EL (cell line): ENCODE measurements at places on chromosomes 5 and 9.
A peak's percentile ranks its signal among the peaks of the same experiment; 100 is the strongest.

DNA sequence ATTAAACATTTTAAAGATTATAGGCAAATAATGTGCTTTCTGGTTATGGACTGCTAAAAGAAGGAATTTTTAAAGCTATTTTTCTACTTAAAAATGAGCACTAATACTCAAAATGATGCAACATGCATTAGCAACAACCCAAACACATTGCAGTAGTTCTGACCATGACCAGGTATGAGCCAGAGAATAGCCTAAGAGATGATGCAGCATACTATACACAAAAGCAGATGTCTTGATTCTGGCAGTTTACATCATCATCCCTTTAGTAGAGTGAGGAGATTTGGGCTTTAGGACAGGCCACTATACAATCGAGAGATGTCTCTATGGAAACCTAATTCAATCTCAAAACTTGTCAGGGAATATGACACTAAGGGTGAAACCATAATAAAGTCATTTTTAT is 307.1 kb downstream of the PRR16 start:
- DNase-seq: no peak

DNA sequence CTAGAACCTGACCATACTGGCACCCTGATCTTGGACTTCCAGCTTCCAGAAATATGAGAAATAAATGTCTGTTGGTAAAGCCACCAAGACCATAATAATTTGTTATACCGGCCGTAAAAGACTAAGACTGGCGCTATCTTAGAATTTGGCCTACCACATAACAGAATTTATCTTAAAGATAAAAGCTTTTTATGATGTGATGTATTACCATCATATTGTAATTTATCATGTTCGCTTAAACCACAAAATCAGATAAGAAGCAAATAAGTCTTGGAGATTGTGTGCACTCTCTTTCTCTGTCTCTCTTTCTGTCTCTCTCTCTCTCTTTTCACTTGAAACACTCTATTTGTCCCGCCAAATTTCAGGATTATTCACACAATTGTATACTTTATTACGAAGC is 35.6 kb downstream of the FST start:
- DNase-seq: no peak

GRCh38 chr5:119966028-119966427 is 336.7 kb downstream of the FAM170A start:
- no peak for DNase-seq

- peak; percentile 71 for DNase-seq
Observed at GRCh38 chr5:55604611-55605067, 69.9 kb upstream of the PLPP1 start.

DNA sequence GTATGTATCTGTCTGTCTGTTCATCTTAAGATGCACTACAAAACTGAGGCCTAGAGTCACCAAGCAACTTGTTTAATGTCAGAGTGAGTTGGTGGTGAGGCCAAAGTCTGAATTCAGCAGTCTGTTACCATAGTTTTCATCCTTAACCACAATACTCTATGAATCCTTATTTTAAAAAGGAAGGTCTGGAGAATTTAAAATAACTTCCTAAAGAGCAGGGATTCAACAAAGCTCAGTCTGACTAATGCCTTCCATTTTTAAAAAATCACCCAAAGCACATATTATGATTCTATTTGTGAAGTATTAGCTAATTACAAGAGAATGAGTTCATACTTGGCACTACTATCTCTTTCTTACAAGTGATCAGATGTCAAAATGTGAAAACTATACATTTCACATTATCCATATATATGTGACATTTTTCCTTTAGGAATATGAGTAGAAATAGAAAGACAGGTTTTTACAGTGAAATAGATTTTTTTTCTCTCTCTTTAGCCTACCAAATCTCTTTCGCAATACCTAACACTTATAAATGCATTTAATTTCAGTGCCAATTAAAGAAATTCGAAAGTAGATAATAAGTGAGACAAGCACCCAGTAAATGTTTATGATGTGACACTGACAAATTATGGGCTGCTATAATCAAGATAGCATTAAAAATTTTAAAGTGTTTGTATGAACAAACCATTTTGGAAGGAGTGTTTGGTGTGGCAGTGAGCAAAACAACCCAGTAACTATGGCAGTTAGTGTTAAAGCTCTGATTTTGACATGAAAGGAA is 102.3 kb upstream of the CDKN2B start:
- peak; percentile 29 for DNase-seq

GRCh38 chr9:97845130-97845529 is 7.9 kb upstream of the FOXE1 start:
- peak; percentile 71 for DNase-seq

DNA sequence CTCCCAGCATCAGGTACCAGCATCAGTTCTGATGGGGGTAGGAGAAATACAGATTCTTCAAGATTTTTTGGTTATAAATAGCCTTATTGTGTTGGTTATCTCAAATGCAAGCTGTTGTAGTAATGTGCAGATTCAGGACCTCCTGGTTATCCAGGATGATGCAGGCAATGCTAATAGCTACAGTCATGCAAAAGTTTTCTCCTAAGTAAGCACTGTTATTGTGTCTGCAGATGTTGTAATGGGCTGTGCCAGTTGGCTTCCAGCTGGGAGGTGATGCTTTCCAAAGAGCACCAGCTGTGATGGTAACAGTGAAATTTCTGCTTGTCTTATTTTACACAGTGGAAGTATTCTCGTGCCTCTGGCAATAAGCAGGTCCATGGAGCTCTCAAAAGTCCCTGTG is 719.2 kb upstream of the CTNND2 start:
- DNase-seq: no peak

GRCh38 chr9:109440117-109440515 is 58.0 kb downstream of the PTPN3 start:
- no peak for DNase-seq

- no peak for DNase-seq
Observed at GRCh38 chr5:74015716-74016115, 389.7 kb downstream of the ARHGEF28 start.

- no peak for DNase-seq
Observed at GRCh38 chr5:131139321-131139720, 25.7 kb downstream of the HINT1 start.

DNA sequence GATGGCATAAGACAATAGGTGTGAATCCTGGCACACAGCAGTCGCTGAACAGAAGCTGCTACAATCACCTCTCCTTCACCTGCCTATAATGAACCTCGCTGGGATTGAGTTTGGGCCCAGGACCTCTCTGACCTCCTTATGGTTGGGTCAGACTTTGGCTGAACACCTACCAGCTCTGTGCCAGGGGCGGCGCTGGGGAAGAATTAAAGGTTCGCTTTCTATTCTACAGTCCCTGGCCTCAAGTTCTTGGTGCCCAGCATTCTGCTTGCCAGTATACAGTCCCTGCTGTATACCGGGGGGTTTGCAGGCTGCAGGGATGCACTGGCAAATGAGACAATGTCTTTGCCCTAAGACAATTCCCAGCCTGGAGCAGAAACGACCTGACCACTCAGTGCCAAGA is 895 bp upstream of the STRBP start:
- DNase-seq: no peak

GRCh38 chr5:81986126-81986525 is 14.3 kb downstream of the ATG10 start:
- DNase-seq: peak; percentile 7

DNA sequence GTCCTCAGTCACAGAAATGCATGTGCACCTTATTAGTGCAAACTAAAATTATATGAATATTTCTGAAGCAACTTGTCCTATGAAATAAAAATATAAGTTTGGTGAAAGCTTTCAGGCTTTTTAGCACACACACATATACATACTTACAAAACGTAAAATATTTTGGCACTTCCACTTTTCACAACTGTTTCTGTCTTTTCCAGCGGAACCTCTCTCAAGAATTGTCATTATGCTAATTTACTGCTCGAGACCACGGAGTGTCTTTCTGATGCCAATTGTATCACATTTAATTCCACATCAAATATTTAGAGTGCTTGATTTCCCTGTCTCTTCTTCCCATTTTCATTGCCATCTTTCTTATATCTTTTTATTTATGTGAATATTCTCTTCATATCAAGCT is 100.4 kb downstream of the MEF2C start:
- DNase-seq: no peak

- no peak for DNase-seq
Observed at GRCh38 chr5:55313870-55314617, 6.3 kb downstream of the MTREX start.

GRCh38 chr5:32526810-32527209 is 58.5 kb upstream of the SUB1 start:
- no peak for DNase-seq

DNA sequence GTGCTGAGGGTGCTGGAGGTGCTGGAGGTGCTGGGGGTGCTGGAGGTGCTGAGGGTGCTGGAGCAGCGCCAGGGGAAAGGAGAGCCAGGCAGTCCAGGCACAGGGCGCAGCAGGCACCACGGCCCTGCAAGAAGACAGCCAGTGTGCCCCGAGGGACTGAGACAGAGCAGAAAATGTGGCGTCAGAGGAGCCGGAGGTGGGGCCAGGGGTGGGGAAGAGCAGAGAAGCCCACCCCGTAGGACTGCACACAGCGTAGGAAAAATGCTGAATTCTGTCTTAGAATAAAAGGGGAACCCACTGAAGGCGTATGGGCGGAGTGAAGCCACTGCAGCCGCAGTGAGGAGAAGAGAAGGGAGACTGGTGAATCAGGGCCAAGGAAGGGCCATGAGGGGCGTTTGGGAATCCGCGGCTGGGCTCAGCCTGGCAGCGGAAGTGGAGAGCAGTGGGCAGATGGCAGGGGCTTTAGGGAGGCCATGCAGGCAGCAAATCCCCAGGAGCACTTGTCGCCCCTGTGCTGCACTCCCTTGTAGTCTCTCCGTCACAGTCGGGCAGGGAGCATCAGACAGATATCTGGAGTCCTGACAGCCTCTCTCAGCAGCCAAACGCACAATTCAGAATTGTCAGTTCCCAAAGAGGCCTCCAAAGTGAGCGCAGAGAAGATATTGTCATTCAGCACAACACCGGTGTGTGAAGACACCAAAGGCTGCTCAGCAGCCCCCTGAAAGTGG is 35.9 kb upstream of the LECT2 start:
- DNase-seq: no peak

- DNase-seq: no peak
Observed at GRCh38 chr5:5615569-5615968, 193.1 kb downstream of the ICE1 start.

DNA sequence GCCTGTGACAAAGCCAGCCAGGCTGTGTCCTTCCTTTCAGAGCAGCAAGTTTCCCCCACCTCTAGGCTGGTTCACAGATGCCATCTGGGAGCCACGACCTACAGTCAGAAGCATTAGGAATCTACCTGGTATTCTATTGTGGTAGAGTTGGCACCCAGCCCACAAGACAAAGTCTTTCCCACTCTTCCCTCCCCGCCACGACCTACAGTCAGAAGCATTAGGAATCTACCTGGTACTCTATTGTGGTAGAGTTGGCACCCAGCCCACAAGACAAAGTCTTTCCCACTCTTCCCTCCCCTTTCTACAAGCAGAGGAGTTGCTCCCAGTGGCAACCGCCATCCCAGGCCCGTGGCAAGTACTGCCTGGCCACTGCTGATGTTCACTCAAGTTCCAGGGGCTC is 157.8 kb upstream of the TNC start:
- no peak for DNase-seq

DNA sequence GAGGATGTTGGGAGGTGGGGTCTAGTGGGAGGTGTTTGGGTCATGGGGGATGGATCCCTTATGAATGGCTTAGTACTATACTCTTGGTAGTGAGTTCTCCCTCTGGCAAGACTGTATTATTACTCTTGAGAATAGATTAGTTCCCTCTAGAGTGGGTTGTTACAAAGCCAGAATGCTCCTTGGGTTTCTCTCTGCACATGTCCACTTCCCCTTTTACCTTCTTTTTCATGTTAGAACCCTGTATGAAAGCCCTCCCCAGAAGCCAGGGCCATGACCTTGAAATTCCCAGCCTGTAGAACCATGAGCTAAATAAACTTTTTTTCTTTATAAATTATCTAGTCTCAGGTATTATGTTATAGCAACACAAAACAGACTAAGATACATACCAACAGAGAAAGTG is 31.1 kb downstream of the SLC24A2 start:
- no peak for DNase-seq

- DNase-seq: no peak
Observed at GRCh38 chr5:127839072-127839471, 135.9 kb downstream of the CCDC192 start.

- no peak for DNase-seq
Observed at GRCh38 chr5:10577371-10578292, 13.8 kb downstream of the ANKRD33B start.

- DNase-seq: no peak
Observed at GRCh38 chr9:89225991-89226471, 47.4 kb upstream of the SHC3 start.

DNA sequence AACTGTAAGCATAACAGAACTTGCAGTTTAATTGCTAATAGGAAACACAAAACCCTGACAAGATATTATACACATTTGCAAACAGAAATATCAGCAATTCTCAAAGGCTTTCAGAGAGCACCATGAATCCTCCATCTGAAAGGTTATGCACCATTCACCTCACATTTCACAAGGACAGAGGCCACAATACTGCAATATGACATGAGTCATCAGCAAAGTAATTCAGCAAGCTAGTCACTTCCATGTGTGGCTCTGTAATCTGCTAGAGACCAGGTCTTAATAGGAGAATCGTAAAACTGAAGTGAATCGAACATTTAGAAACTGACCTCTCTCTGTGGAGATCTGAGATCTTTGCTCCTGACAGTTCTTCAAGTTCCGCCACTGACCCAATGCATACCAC is 28.3 kb downstream of the IARS1 start:
- peak; percentile 49 for DNase-seq

- no peak for DNase-seq
Observed at GRCh38 chr9:21864505-21864904, 62.1 kb downstream of the MTAP start.

DNA sequence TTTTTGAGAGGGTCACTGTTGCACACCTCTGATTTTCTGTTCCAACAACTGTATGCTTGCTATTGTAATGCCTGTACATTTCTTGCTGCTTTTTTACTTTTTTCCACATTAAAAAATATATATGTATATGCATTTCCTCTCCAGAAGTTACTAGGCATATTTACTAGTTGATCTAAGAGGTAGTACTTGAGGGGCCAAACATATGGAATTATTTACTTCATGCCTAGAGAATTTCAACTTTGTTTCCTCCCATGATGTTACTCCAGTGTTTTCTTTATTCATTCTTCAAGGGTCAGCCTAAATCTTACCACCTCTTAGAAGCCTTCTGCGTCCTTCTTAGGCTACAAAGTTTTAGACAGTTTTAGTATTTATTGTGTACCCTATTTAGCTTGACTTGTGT is 122.7 kb downstream of the NMUR2 start:
- no peak for DNase-seq

DNA sequence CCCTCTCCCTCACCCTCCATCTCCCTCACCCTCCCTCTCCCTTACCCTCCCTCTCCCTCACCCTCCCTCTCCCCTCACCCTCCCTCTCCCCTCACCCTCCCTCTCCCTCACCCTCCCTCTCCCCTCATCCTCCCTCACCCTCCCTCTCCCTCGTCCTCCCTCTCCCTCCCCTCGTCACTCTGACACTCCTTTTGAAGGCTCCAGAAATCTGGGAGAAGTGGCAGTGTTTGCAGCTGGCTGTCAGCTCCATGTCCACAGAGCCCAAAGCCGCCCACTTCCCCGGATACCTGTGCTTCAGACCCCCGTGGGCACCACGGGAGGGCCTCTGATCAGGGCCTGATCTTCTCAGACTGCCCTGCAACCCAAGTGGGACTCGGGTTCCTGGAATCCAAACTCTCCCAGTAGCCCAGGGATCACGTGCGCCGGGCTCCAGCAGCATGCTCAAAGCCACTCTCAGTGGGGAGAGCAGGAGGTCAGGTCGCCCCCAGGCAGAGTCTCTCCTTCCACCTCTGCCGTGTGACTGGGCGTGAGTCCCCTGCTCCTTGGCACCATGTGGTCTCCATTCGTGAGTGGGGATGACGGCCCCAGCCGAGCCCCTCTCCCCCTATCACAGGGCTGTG is 33.1 kb downstream of the DBH start:
- DNase-seq: no peak

- peak; percentile 78 for DNase-seq
Observed at GRCh38 chr9:127899128-127899943, at the start of gene ST6GALNAC6. Gene ST6GALNAC6, minus strand, starts transcription at chr9:127899603. Its CDS starts 1,622 bp downstream, at chr9:127897981.
